ENCODE measurements at places on chromosomes 6 and 20. TPM values are rescaled to one million over a fixed set of nuclear protein-coding genes. Genes with fewer than 3 reads are reported as not detected.

CGA gene
- total RNA-seq, result 0.62 TPM

RBM24 gene
- not detected for total RNA-seq

SYCP2L gene
- total RNA-seq, result not detected

ROMO1 gene
- 48.8 TPM for total RNA-seq

TBCC gene
- 89.2 TPM for total RNA-seq

GPX5 gene
- not detected for total RNA-seq

ZNF311 gene
- total RNA-seq, result not detected

BPIFB1 gene
- total RNA-seq, result not detected

- H3K27ac ChIP-seq, result peak overlapping the region; percentile 100
- peaks cover 14% of the 10 kb centered on the region for H3K36me3 ChIP-seq
- H3K4me3 ChIP-seq, result peak overlapping the region; percentile 58
- DNase-seq, result peak; percentile 30
- H3K27me3 ChIP-seq, result no peaks in the 10 kb centered on the region
Measured at GRCh38 chr20:36574366-36575135, 1.2 kb downstream of the TGIF2 start.

- no peaks in the 10 kb centered on the region for H3K36me3 ChIP-seq
- H3K27ac ChIP-seq, result no peak overlapping the region
- no peak overlapping the region for H3K4me3 ChIP-seq
- H3K27me3 ChIP-seq, result no peaks in the 10 kb centered on the region
- DNase-seq, result no peak
Measured at GRCh38 chr20:61742097-61742825, 323.4 kb downstream of the TAF4 start.

DNA sequence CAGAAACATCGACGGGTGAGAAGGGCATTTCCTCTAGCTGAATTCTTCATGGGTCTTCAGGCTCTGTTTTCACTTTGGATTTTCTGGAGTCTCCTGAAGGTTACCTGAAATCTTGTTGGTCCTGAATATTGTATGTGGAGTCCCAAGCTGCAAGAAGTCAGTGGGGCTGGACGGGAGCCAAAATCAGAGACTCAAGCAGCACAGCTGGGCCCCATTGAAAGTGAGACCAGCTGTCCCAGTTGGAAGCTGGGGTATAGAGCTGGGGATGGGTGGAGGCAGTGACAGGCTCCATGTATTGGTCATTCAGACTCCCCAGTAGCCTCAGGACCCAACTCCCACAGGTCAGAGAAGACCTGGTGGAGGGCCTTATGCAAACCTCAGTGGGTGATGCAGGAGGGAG, 111.3 kb upstream of the MLN start:
- H3K4me1 ChIP-seq, result peaks cover 24% of the 10 kb centered on the region
- no peak for DNase-seq
- H3K27ac ChIP-seq, result peak overlapping the region; percentile 44
- H3K36me3 ChIP-seq, result no peaks in the 10 kb centered on the region
- H3K4me3 ChIP-seq, result peak overlapping the region; percentile 47

DNA sequence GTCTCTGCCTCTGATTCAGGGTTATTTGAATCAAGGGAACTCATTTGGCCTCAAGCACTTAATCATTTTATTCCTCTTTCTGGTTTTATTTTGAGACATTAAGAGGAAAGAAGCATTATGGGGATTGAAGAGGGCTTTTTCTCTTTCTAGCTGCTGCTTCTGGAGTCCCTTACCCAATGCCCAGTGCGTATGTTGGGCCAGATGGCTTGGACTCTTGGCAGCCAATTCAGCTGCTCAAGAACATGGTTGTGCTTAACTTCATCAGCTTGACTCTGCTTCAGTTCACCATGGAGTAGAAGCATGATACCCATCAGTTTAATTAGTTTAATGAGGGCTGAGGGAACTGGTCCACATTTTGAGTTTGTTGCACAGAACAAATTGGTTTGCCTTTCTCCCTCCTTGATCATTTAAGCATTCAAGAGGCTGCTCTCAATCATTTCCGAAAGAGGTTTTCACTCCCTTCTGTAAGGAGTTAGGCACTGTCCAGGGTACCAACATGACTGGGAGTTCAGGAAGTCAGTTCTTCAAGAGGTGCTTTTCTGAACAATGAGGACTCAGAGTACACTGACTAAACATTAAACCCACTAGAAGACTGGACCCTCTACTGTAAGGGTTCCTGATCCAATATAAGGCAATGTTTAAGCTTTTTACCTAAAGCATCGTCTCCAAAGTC, 14.6 kb downstream of the PDYN start:
- H3K4me1 ChIP-seq, result no peaks in the 10 kb centered on the region
- H3K27me3 ChIP-seq, result peaks cover 5% of the 10 kb centered on the region
- no peak overlapping the region for H3K27ac ChIP-seq

GRCh38 chr20:3471397-3472021, 691 bp downstream of the ATRN start:
- DNase-seq, result peak; percentile 17
- peak overlapping the region; percentile 56 for H3K27ac ChIP-seq

DNA sequence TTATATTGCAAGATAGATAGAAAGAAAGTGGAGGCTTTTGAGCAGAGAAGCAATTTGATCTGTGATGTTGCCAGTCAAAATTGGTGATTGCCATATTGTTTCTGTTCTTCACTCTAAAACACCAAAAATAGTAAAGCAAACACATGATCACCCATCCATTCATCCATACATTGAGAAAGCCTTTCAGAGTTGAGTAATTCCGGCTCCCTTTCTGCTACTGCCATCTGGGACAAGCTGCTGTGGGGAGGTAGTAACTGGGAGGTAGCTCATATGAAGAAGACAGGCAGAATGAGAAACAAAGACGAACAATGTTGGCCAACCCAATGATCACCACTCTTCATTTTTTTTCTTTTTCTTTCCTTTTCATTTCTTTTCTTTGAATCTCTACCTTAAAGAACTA, 51.1 kb upstream of the HBS1L start:
- no peak overlapping the region for H3K27ac ChIP-seq
- no peaks in the 10 kb centered on the region for H3K36me3 ChIP-seq
- DNase-seq, result no peak
- no peak overlapping the region for H3K4me3 ChIP-seq
- peaks cover 29% of the 10 kb centered on the region for H3K4me1 ChIP-seq
- H3K27me3 ChIP-seq, result no peaks in the 10 kb centered on the region

- no peak overlapping the region for H3K4me3 ChIP-seq
- DNase-seq, result no peak
- H3K36me3 ChIP-seq, result no peaks in the 10 kb centered on the region
- H3K27me3 ChIP-seq, result peaks cover 5% of the 10 kb centered on the region
- no peaks in the 10 kb centered on the region for H3K4me1 ChIP-seq
- H3K27ac ChIP-seq, result no peak overlapping the region
Measured at GRCh38 chr6:19848465-19849029, 11.4 kb downstream of the ID4 start.

- peak overlapping the region; percentile 72 for H3K27ac ChIP-seq
- DNase-seq, result no peak
Measured at GRCh38 chr6:85670573-85670972, 27.9 kb upstream of the SYNCRIP start.

GRCh38 chr6:113031591-113032238, 684.6 kb downstream of the RFPL4B start:
- H3K4me1 ChIP-seq, result no peaks in the 10 kb centered on the region
- H3K27ac ChIP-seq, result no peak overlapping the region
- no peaks in the 10 kb centered on the region for H3K27me3 ChIP-seq

DNA sequence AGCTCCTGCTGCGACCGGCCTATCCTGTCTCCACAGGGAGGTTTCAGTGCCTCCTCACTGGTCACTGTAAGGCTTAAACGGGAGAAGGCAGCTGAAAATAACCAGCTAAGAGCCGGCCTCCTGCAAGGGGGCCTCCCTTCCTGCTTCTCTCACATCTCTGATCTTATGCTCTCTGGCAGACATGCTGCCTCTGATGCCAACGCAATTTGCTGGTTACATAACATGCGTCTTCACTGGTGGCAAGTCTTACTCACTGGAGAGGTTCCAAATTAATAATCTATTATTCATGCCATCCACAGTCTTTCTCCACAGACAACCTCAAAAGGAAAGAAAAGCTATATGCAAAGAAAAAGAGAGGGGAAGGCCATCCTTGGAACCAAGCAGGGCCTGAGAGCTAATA, 91.8 kb upstream of the LRFN2 start:
- H3K4me3 ChIP-seq, result no peak overlapping the region
- H3K4me1 ChIP-seq, result no peaks in the 10 kb centered on the region
- no peak for DNase-seq
- no peak overlapping the region for H3K27ac ChIP-seq
- no peaks in the 10 kb centered on the region for H3K27me3 ChIP-seq
- no peaks in the 10 kb centered on the region for H3K36me3 ChIP-seq

DNA sequence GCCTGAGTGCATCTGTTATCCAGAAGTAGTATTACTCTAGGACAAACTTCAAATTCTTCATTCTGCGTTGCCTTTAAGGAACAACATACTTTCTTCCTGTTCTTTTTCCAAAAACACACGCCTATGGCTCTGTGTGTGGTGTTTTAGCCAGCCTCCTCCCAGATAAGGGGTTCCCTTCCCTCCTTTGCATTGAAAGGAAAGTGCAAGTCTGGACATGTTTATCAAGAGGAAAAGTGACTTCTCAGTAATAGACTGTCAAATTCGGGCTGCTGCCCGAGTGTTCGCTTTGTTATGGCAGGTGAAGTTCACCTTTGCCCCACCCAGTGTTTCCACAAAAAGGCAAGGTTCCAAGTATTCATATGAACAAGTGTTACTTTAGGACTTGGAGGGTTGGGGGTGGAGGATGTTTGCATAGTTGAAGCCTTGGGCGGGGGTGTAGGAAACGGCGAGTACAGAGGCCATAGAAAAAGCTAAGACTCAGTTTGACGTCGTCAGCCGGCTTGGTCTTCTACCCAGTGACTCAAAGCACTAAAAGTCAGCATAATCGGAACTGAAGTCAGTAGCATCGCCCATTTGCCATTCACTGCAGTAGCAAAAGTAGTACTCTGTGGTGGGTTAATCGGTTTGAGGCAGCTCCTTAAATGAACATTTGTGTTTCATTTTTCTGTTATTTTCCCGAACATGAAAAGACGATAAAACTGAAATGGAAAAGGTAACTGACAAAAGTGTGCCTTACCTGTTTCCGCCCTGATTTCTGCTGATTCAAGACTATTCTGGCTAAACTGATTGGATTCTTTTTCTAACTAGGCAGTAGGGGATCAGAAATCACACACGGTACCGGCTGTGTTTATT, 12.5 kb downstream of the PRDM1 start:
- peak; percentile 97 for DNase-seq
- peak overlapping the region; percentile 100 for H3K4me3 ChIP-seq
- H3K4me1 ChIP-seq, result peaks cover 75% of the 10 kb centered on the region
- H3K36me3 ChIP-seq, result peaks cover 2% of the 10 kb centered on the region
- H3K27ac ChIP-seq, result peak overlapping the region; percentile 90

DNA sequence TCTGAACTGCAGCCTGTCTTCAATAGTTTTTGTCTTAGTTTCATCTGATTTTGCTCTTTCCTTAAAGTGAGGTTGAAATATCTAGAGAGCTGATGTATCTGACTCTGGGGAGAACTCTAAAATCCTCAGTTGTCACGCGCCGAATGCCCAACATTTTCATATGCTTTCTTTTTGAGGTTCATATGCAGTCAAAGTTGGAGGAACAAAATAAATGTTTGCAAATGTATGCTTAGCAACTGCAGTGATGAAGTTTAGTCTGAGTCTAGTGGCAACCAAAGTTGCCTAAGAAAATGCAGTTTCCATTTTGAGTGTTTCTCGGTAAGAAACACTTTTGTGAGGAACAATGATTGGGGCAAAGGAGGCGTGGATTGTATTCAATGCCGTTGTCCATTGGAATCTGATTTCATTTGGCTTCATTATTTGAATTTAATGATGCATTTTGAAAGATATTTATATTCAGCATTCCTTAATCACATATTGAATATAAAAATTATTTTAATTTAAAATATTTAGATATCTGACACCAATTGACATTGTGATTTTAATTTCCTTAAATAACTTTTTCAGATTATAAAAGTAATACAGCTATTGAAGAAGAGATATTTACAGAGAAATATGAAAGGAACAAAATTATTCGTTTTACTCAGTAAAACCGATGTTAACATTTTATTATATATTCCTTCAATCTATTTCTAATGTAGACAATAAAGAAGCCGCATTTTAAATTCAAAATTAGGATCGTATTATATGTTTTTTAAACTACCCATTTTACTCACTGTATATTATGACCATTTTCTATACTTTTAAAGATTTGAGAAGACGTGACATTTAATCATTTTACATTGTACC, 122.0 kb downstream of the PLEKHG1 start:
- no peak overlapping the region for H3K27ac ChIP-seq
- no peak overlapping the region for H3K4me3 ChIP-seq
- H3K4me1 ChIP-seq, result no peaks in the 10 kb centered on the region

DNA sequence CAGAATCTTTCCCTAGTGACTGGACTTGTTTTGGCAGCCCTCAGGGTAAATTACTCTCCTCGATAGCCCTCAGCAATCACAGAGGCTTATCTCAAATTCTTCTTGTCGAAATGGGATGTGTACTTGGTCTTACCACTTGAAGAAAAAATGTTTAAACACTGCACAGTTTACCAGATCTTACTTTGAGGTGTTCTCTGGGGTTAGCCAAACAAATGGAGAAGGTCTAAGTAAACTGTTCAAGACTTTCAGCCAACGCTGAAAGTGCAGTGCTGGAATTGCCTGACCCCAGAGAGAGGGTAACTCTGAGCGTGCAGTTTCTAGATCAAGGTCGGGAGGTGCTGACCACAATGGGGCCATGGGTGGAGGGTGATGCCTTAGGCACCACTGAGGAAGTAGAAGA, 39.2 kb downstream of the MYLIP start:
- no peak overlapping the region for H3K4me3 ChIP-seq
- no peaks in the 10 kb centered on the region for H3K36me3 ChIP-seq
- no peak overlapping the region for H3K27ac ChIP-seq
- H3K27me3 ChIP-seq, result peaks cover 17% of the 10 kb centered on the region
- H3K4me1 ChIP-seq, result no peaks in the 10 kb centered on the region

GRCh38 chr20:50153153-50153499, 397 bp downstream of the PEDS1 start:
- no peak for DNase-seq
- H3K27me3 ChIP-seq, result no peaks in the 10 kb centered on the region
- H3K4me1 ChIP-seq, result peaks cover 54% of the 10 kb centered on the region
- peak overlapping the region; percentile 75 for H3K4me3 ChIP-seq
- H3K36me3 ChIP-seq, result peaks cover 7% of the 10 kb centered on the region

- no peak overlapping the region for H3K27ac ChIP-seq
- H3K4me1 ChIP-seq, result no peaks in the 10 kb centered on the region
- no peak overlapping the region for H3K4me3 ChIP-seq
- DNase-seq, result no peak
- no peaks in the 10 kb centered on the region for H3K27me3 ChIP-seq
- H3K36me3 ChIP-seq, result no peaks in the 10 kb centered on the region
Measured at GRCh38 chr6:97717086-97717485, 434.1 kb upstream of the MMS22L start.

All from CD4-positive, CD25-positive, alpha-beta regulatory T cell (primary cell).